ENCODE measurements at places on chromosomes 5 and 9. TPM values are rescaled to one million over a fixed set of nuclear protein-coding genes. Genes with fewer than 3 reads are reported as not detected.

- no peak for DNase-seq
Observed at GRCh38 chr5:55982957-55983381, 11.8 kb downstream of the IL6ST start.

DNA sequence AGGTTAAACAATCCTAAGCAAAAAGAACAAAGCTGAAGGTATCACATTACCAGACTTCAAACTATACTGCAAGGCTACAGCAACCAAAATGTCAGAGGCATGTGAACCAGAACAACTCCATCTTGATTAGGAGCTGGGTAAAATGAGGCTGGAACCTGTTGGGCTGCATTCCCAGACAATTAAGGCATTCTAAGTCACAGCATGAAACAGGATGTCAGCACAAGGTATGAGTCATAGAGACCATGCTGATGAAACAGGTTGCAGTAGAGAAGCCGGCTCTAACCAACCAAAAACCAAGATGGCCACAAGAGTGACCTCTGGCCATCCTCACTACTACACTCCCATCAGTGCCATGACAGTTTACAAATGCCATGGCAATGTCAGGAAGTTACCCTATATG is 252.0 kb downstream of the RASEF start:
- peak; percentile 13 for DNase-seq

DNA sequence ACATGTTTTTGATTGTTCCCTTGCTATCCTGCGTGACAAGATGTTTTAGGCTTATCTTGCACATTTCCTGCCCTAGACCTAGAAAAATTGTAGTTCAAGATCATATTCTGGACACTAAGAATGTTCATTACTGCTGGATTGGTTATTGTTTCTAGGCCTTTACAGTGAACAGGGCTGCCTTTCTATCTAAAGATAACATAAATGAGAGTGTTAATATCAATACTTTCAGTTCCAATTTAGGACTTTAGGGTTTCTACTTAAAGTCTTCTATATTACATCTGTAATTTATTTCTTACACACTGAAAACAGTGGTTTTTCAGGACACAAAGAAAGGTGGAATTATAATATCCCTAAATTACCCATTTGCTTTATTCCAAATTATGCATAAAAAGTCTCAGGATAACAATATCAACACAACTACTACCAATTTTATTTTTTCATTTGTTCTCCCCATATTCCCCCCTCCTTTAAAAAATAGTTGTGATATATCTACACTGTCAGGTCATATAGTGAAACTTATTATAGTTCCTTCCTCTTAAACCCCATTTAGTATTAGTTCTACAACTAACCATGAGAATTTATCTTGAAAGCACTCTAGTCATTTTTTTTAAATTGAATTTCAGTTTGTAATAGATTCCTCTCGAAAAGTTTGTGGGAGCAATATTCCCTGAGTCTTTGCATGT is 293.9 kb upstream of the RIOK2 start:
- DNase-seq: no peak

The PDLIM4 gene
- polyA plus RNA-seq: 31.6 TPM

The SLC6A19 gene
- 69.3 TPM for polyA plus RNA-seq

DNA sequence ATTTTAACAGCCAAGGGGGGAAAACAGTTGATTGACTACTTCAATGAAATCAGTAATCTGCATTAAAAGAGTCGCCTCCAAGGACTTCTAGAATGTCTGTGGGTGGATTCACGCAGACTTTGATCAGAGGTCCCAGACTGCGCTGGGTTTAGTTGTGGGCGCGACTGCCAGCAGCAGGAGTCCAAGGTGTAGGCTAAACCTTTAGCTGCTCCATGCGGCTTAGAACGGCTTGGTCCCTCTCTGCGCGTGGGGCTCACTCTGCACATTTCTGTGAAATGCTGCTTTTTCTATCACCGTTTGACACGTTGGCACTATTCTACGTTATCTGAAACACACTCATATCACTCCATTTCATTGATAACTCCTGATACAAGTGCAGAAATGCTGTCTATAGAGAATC is 48.6 kb upstream of the IRX2 start:
- DNase-seq: no peak

- DNase-seq: no peak
Observed at GRCh38 chr5:2254406-2254805, 371.7 kb upstream of the IRX4 start.

The NTRK2 gene
- 20.0 TPM for polyA plus RNA-seq

- DNase-seq: no peak
Observed at GRCh38 chr5:71882826-71883741, 164.0 kb downstream of the CARTPT start.

- no peak for DNase-seq
Observed at GRCh38 chr9:123322273-123323195, 33.5 kb upstream of the CRB2 start.

The ZNF618 gene
- polyA plus RNA-seq: 5.6 TPM

DNA sequence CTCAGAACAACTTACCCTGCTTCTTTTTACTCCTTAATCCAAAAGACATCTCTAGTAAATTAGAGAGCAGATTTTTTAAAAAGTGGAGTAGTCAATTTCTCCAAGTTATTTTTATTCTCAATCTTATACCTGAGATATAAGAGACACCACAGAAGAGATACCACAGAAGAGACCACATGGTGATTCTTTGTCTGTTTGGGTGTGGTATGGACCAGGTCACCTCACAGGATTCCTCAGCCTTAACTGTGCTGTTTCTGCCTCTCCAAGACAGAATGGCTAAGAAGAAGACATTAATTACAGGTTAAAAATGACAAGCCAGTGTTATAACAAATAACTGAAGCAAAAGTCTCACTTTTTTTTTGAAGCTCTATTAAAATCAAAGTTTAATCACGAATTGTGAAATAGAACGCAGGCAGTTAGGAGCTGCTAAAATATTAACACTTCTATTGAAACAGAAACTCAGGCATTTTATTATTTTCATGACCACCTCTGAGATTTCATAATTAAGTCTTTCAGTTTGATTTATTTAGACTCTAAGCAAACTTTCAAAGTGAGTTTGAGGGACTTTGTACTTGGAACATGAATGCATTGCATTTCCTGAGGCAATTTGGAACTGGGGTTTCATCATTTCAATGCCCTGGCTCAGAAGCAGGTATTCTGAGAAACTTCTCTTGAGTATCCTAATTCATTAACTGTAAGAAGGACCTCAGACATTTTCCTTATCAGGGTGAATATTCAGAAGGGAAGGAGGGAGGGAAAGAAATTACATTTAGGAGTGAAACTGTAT is 280.7 kb downstream of the KCTD16 start:
- DNase-seq: no peak

The TAF1L gene
- not detected for polyA plus RNA-seq

DNA sequence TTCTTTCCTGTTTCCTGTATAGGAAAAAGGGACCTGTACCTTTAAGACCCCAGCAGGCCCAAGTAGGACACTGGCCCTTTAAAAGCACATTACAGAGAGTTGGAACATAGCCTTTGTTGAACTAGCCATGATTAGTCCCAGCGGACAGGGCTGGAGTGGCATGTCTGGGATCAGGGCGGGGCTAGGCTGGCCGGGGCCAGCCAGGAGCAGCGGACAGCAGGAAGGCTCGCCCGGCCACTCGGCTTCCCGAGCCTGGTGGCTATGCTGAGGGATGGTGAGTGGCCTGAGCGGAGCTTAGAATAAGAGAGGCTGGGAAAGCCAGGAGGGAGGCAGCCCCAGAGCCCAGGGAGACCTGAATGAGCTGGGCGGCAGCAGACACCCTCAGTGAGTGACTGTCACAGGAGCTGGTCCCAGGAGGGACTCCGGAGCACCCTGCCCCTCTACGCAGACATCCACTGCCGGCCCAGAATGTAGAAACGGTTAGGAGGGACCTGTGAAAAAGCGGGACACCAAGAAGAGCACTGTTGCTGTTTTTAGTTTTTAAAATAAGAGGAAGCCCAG is 92.1 kb downstream of the DAB2IP start:
- DNase-seq: peak; percentile 96

The SPINK4 gene
- not detected for polyA plus RNA-seq

GRCh38 chr5:158162026-158162425 is 303.1 kb upstream of the CLINT1 start:
- no peak for DNase-seq
